ENCODE measurements at places on chromosomes 2 and 18.

DNA sequence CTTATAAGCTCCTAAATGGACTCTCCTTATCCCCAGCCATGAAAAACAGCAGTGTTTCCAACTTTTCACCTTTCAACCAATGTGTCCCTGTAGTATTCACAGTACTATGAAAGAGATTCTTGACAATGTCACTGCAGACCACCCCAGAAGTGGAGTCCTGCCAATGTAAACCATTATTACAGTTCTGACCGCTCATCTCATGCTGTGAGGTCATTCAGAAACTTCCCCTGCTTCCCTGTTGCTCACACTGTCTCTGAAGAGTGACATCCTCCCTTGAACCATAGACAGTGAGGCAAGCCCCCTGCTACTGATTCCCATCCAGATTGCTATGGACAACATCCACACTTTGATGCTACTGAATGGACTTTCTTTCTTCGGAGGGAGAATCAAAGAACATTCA, 1523.7 kb upstream of the ACVR2A start:
- no peak for DNase-seq

DNA sequence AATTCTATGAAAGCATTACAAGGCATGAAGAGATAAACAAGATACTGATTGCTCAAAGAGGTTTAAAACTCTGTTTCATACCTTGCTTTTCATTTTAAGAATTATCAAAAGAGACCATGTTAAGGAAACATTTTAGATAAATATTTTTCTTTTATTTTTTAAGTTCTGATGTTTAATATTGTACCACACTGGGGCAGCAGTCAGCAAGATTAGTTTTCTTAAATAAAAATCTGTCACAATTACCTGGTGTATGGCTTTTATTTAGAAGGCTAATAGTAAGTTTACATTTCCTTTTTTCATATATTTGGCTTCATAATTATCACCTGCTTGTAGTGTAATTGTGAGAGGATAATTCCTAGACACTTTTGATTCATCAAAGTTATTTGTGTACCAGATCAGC, 46.4 kb downstream of the ZNF804A start:
- DNase-seq: no peak

DNA sequence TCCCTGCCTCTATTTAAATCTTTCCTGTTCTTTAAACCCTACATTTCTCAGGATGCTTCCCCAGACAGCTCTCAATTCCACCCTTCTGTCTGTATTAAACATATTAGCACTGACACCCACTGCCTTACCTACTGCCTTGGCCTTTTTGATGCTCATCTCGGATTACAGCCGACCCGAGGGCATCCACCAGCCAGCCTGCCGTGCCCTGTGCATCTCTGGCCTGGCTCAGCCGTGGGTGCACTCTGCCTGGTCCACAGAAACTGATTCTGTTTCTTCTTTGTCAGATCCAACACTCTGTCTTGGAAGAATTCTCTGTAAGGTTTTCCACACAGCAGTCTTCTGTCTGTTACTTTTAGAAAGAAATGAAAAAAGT, 27.2 kb downstream of the TANC1 start:
- no peak for DNase-seq

GRCh38 chr18:76351961-76352581, 143.0 kb downstream of the ZNF516 start:
- no peak for DNase-seq

- no peak for DNase-seq
Observed at GRCh38 chr2:99150706-99151105, 4.0 kb downstream of the TSGA10 start.

- no peak for DNase-seq
Observed at GRCh38 chr2:176076796-176077195, 7.0 kb downstream of the EVX2 start.

- no peak for DNase-seq
Observed at GRCh38 chr2:100935372-100935752, 66.7 kb upstream of the RPL31 start.

DNA sequence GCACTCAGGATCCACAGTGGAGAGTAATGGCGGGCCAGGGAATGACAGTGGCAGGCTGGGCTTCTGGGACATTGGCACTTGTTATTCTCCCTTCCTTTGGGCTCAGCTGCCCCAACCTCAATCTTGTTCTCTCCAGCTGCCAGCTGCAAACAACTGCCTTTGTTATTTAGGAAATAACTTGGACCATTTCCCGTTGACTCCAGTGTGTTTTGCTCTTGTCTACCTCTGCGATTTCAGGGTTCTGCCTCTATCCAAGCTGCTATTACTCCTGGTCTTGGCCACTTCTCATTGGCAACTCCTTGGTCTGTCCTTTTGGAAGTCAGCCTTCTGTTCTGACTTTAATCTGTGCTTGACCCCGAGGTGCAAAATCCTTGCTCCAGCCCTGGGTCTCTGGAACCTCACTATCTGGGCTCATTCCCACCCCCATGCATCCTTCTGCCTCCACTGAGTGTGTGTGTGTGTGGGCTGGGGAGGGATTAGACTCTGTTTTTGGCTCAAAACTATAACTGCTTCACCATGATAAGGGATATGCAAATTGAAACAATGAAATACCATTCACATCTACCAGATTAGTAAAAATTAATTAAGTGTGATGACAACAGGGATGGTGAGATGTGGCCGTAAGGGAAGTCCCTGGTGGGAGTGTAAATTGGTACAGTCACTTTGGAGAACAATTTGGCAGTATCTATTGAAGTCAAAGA, 134.1 kb upstream of the CXCR4 start:
- DNase-seq: no peak

GRCh38 chr2:10196948-10197696, 74.6 kb downstream of the RRM2 start:
- no peak for DNase-seq

DNA sequence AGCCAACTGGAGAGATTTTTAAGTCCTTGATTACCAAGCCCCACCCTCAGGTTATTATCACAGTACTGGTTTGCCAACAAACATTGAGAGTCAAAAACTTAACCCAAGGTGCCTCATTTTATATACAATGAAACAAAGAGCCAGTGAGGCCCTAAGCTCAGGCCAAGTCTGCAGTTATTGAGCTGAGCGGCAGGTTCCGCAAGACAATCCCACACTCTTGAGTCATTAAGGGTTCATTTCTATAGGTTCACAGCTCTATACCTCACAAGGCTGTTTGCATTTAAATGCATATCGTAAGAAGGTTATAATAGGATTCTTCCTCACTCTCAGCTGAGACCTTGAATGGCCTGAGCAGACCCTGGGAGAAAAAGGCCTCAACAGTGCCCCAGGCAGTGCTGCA, 268.4 kb upstream of the RGPD4 start:
- DNase-seq: no peak

DNA sequence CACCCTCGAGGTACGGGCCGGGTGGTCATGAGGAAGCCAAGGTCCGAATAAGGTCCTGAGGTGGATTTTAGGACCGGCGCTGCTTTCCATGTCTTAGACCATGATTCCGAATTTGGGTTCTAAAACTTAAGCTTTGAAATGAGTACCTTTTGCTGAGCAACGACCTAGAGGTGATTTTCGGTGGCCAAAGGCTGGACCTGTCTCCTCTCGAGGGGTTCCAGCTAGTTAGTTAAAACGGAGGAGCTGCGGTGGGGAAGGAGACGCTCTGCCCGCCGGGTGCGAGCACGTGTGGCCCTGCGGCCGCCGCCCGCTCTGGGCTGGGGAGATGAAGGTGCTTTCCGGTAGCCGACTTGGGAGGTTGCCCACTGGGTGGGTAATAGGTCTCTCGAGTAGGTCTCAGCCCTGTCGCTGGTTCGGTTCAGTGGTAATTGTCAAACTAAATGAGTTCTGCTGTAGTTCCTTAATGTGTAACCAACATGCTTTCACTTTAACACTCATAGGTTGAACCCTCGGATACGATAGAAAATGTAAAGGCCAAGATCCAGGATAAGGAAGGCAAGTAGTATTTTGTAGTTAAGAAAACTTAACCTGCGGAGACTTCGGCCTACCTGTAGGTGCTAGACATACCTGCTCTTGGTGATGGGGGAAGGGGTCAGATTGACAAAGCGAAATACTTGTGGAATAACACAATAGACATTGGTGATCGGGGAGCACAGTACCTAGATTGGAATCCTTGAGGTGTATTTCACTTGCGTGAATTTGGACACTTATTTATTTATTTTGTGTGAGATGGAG, 572 bp downstream of the RPS27A start:
- no peak for DNase-seq

GRCh38 chr2:237652854-237653253, 25.5 kb downstream of the LRRFIP1 start:
- DNase-seq: no peak

- no peak for DNase-seq
Observed at GRCh38 chr2:143471550-143471949, 342.3 kb downstream of the ARHGAP15 start.

GRCh38 chr2:208033701-208034502, 8.6 kb upstream of the PLEKHM3 start:
- DNase-seq: no peak

DNA sequence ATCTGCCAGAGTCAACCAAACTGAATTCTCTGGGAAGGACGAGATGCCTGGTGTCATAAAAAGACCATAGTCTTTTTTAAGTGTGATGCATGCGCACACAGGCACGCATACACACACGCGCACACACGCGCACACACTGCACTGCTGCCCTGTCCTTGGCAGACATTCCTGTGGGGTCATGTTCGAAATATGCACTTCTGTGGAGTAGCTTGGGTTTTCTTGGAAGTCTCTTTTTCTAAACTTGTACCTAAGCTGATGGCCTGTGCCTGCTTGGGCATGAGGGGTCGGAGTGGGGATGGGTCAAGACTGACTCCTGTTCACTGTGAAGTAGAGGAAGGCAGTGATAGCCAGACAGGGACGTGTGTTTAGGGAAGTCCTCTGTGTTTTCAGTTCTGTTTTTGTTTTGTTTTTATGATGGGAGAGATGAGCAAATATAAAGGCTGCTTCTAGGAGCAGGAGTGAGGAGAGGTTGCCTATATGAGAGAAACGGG, 4.0 kb upstream of the RMC1 start:
- no peak for DNase-seq

DNA sequence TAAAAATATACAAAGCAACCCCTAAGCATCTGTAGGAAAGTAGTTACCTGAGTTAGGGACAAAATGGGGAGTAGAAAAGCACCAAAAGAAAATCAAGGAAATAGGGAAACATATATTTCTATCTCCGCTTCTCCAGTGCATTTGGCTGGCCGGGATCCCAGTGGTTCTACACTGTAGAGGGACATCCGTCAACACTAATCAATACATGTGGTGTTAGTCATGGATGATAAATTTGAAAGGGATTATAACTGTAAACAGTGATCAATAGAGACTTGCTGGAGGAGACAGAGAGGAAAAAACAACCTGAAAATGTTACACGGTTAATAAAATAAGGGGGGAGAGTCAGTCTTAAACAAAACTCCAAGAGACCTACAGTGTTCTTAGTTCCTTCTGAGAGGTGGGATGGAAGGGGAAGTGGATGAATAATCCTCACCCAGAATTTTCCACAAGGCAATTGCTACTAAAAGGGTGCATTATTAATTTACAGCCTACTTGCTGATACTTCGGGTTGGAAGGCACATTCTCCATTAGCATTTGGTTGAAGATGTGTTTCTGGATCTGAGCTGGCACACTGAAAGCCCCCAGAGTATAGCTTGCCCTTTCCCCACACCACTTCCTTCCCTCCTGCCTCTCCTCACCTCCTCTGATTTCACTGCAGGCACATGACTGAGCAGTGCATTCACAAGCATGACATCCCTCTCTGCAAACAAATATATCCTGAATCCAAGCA, 530.0 kb downstream of the BCL11A start:
- no peak for DNase-seq

- DNase-seq: no peak
Observed at GRCh38 chr2:114046373-114046772, 156.5 kb downstream of the ACTR3 start.

DNA sequence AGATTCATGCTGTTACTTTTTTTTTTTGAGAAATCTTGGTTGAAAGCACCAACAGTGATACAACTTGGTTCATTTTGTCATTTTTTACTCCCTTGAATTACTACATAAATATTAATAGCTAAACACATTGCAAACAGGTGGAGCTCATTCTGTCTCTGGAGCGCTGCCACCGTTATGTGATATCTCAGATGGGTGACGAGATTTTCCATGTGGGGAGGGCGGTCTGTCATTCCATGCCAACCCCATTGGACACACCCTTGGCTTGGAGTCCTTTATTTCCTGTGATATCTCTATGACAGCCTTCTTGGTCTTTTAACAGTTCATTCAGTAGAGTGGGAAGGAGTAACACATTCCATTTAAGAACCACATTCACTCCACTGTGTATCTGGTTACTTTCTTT, 794.8 kb downstream of the SATB2 start:
- no peak for DNase-seq

GRCh38 chr2:176111846-176112374, 4.7 kb upstream of the HOXD10 start:
- no peak for DNase-seq

- no peak for DNase-seq
Observed at GRCh38 chr2:138602166-138602460, 100.5 kb downstream of the SPOPL start.
